Activated CD4-positive, alpha-beta T cell treated with anti-CD3 and anti-CD28 coated beads for 1 hour (primary cell): ENCODE measurements at places on chromosomes 2 and 18.

GRCh38 chr2:157899125-157899839 lies 23.2 kb upstream of the ACVR1 start:
- DNase-seq, result no peak

GRCh38 chr2:41872646-41873045 lies 175.2 kb upstream of the PKDCC start:
- DNase-seq, result no peak

DNA sequence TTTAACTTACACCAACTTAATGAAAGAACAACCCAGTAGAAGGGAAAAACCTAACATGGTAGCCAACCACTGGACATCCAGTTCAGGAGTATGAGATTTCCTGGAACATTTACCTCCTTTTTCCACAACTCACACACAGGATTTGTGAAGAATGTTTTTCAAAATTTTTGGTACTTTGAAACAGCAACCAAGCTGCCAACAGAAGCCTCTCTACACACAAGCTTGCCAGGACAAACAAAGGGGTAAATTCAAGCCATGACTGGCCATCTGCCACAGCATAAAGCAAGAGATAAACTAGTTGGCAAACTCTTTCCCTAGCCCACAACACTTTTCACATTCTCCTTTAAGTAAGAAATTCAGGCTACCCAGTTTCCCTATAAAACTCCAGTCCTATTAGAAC lies 21.4 kb downstream of the MGAT4A start:
- DNase-seq, result no peak

DNA sequence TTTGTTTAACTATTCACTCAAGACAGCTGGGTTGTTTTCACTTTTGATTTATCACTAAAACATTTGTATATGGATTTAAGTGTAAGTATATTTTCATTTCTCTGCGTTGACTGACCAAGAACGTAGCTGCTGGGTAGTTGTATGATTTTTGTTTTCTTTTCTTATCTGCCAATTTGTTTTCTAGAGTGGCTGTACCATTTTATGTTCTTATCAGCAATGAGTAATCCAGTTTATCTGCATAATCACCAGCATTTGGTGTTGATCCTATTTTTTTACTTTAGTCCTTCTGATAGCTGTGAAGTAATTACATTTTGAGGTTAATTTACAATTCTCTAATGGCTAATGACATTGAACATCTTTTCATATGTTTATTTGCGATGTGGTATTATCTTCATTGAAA lies 1178.4 kb upstream of the TMEFF2 start:
- DNase-seq, result no peak

GRCh38 chr18:13576598-13576997 lies 149.8 kb downstream of the FAM210A start:
- DNase-seq, result no peak

DNA sequence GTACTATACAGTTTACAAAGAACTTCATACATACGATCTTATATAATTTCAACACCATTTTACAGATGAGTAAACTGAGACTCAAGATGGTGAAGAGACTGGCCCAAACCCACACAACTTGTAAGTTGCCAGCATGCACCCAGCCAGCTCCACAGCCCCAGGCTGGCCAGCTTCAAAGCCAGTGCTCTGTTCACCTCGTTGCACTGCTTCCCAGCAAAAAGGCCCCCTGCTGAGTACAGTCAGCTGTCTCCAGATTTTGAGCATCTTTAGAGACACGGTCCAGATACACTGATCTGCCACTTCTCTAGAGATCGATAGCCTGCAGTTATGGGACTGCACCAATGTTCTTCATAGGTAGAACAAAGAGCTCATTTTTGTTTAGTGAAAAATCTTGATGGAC lies 257.2 kb upstream of the CHAC2 start:
- no peak for DNase-seq

- DNase-seq, result no peak
Measured at GRCh38 chr2:73920577-73921545, 5.8 kb upstream of the DGUOK start.

GRCh38 chr18:32025744-32026143 lies 7.1 kb downstream of the RNF125 start:
- DNase-seq, result no peak

DNA sequence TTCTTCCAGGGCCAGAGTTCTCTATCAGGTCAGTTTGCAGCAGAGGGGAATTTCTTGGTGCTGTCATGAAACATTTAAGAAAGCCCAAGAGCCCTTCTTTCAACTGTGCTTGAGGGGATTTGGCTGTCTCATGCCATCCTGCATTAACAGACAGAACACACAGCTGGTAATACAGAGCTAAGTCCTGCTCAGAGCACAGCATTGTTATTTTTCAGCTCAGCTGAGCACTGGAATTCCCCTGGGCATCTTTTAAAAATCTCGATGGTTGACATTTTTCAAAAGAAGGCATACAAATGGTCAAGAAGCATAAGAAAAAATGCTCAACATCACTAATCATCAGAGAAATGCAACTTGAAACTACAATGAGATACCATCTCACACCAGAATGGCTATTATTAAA lies 14.9 kb upstream of the IL1R2 start:
- no peak for DNase-seq

GRCh38 chr2:216428618-216429350 lies 16.5 kb downstream of the SMARCAL1 start:
- DNase-seq, result no peak

GRCh38 chr18:68660354-68661183 lies 54.3 kb downstream of the TMX3 start:
- DNase-seq, result no peak

- DNase-seq, result no peak
Measured at GRCh38 chr18:58612315-58613055, 16.4 kb downstream of the ALPK2 start.

GRCh38 chr18:42632801-42633200 lies 482.7 kb downstream of the RIT2 start:
- DNase-seq, result no peak

GRCh38 chr18:23592911-23593310 lies 6.6 kb upstream of the NPC1 start:
- DNase-seq, result no peak

- no peak for DNase-seq
Measured at GRCh38 chr2:139652385-139652784, 872.2 kb upstream of the NXPH2 start.

GRCh38 chr2:55932843-55933242 lies 9.3 kb upstream of the EFEMP1 start:
- DNase-seq, result no peak

- DNase-seq, result no peak
Measured at GRCh38 chr2:145305889-145306288, 786.0 kb upstream of the ZEB2 start.

- DNase-seq, result no peak
Measured at GRCh38 chr18:57970356-57971095, 73.5 kb upstream of the NEDD4L start.

- no peak for DNase-seq
Measured at GRCh38 chr18:8367217-8367988, 241.8 kb upstream of the RAB12 start.

DNA sequence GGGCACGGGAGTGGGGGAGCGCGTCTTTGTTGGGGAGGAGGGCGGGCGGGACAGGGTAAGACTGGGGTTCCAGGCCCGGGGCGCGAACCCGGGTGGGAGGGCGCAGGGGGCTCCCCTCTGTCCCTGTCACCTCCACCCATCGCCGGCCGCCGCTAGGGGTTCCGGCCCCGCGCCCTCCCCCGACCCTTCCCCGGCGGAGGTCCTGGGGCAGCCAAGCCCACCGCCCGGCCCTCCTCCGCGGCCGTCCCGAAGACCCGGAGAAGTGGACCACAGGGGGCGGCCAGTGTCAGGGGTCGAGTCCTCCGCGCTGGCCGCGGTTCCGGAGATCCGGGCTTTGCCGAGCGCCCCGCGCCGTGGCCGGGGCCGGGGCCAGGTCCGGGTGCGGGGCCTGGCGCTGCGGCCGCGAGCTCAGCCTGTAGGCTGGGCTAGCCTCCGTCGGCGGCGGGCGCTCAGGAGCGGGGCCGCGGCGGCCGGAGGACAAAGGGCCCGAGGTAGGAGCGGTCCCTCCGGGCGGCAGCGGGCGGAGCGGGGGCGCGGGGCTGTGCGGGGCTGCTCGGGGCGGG lies 16.6 kb upstream of the E2F6 start:
- DNase-seq, result no peak

DNA sequence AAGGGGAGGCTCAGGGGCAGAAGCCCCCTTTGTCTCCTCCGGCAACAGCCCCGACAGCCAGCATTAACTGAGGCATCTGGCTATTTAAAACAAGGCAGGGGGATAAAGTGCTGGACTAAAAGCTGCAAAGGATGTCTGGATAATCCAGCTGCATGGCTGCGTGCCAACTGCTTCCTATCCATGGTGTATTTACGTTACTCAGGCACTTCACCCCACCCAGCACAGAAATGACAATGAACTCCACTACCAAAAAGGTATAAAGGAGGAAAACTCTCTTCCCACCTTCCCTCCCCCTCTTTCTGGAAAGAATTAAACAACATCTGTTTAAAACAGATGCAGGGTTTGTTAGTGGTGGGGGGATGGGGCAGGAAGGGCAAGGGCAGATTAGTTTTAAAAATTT lies 82.5 kb downstream of the SPRED2 start:
- no peak for DNase-seq

- no peak for DNase-seq
Measured at GRCh38 chr2:101442042-101442666, 32.8 kb downstream of the RFX8 start.

GRCh38 chr18:5746844-5747243 lies 148.5 kb downstream of the TMEM200C start:
- no peak for DNase-seq

DNA sequence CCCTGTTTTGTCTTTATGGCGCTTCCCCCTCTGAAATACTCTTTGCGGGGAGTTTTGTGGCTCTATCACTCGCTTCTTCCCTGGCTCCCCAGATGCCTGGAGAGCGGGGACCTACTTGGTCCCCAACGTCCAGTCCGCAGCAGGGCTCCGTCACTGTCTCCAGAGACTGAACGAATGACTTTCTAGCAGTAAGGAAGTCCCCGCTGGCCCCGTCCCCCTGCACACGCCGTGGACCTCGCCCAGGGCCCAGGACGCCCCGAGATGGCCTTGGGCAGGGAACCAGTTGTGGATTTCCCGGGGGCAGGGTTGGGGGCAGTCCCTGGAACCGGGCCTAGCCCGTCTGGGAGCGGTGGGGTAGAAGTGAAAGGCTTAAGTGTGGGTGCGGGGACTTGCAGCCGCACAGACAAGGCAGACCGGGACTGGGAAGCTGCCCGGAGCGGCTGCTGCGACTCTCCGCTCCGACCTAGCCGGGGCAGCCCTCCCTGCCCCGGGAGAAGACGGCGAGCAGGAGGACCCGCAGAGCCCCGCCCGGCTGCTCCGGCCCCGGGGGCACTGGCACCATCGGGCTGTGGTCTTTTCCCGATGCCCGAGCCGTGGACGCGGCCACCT lies 821 bp upstream of the EPHA4 start:
- peak; percentile 12 for DNase-seq

DNA sequence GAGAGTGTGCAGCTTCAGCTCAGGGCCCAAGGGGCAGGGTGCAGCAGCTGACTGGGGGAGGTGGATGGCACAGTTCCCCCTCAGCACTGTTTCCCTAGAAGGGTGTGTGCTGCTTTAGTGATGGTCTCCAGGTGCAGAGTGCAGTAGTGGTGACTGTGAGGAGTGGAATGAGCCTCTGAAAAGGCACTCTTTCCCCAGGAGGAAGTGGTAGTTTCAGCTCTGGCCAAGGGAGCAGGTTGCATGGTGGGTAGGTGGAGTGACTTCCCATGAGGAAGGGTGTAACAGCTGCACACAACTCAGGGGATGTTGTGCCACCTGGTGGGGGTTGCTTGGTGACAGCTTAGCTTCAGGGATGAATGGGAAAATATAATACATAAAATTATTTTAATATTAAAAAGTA lies 251.5 kb upstream of the NXPH2 start:
- DNase-seq, result no peak

- no peak for DNase-seq
Measured at GRCh38 chr2:131034122-131035051, 58.9 kb downstream of the FAM168B start.

DNA sequence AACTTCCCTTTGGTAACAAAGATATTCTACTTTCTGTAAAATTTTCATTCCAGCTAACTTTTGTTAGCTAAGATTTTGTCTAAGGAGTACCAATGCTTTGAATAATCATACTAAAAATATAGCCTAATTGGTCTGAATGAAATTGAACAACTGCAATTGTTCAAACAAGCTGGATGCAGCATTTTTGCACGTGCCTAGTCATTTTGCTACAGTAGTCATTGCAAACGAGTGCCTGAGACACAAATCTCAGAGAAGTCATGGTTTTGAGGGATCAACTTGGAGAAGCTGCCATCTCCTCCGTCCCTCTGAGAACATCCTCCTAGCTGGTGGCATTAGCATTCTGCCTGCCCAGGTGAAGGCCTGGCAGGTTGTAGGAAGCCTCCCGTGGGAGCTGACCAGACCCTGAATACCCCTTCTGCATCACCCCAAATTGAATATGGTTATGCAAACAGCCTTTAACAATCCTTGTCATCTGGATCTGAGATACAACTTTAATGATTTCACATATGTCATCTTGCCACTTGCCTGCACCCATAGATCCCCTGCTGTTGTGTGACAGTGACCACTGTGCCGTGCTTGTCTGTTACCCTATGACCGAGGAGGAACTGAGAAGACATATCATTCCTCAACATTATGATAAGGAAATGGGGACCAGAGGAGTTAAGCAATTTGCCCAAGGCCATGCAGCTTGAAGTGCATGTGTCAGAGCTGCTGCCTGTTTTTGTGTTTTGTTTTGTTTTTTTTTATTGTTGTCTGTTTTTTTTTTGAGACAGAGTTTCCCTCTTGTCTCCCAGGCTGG lies 29.1 kb upstream of the MGAT4A start:
- no peak for DNase-seq

GRCh38 chr2:3527886-3528785 lies 8.8 kb upstream of the ADI1 start:
- DNase-seq, result no peak

- no peak for DNase-seq
Measured at GRCh38 chr2:198597648-198598047, 793.3 kb downstream of the PLCL1 start.
